ENCODE measurements at places on chromosomes 1 and 21.

- no peak for DNase-seq
These were observed 121.2 kb upstream of the TNR start for GRCh38 chr1:175864625-175865024.

DNA sequence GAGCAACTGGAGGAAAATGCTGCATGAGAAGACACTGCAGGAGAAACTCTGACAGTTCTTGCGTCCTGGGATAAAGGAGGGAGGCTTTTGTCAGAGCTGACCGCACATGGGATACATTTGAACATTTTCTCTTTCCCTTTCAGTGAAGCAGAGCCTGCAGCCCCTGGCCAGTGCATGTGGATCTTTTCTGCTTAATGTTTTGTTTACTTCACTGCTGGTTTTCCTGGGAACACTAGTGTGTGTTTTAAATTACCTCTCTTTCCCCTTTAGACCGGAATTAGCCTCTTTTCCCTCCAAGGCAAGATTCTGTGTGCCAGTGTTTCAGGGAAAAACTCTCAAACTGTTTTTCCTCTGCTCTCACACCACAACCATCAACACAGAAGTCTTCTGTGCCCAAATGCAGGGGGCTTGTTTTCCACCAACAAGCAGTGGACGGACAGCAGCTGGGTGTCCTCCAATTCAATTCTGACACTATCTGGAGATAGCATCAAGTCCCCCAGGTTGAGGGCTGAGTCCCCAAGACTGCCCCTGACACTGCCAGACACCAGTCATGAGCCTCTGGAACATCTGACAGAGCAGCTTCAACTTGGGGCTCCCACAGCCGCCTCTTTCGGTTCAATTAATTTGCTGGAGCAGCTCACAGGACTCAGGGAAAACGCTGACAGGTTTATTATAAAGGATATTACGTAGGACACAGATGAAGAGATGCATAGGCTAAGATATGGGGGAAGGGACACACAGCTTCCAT lies 136.2 kb downstream of the RHOU start:
- no peak for DNase-seq

- DNase-seq = no peak
These were observed 6.3 kb downstream of the CRCT1 start for GRCh38 chr1:152520561-152521090.

DNA sequence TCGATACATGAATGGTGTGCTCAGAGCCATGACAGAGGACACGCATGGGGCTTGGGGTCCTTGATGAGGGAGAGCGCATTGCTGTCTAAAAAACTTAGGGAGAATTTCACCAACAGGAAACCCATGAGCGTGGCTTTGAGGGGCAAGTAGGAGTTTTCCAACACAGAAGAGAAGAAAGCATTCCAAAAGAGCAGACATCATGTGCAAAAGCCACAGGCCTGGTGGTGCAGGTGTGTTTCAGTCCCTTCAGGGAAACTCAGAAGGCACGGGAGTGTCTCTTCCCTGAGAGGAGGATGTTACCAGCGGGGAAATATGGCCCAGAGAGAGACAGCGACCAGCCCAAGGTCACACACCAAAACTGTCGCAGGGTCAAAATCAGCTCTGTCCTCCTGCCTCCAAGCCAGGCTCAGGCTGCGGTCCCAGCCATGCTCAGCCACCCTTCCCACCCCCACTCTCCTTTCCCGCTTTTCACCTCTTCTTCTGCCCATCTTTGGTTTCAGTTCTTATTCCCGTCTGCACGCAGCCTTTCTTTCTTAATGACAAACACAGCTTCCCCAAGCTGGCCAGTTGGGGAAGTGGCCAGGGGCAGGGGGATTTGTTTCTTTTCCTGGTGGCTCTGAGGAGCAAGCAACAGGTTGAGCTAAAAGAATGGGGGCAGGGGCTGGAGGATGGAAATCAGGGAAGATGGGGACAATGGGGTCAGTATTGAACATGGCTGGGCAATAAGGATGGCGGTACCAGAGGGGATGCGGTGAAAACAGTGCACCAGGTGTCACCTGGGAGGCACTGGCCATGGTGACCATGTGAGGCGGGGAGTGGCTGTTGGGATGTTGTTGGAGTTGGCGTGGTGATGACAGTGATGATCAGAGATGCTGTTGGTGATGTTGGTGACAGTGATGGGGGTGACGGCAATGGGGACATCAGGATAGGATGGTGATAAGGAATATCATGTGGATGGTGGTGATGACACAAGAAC lies 10.3 kb downstream of the LAPTM5 start:
- no peak for DNase-seq

DNA sequence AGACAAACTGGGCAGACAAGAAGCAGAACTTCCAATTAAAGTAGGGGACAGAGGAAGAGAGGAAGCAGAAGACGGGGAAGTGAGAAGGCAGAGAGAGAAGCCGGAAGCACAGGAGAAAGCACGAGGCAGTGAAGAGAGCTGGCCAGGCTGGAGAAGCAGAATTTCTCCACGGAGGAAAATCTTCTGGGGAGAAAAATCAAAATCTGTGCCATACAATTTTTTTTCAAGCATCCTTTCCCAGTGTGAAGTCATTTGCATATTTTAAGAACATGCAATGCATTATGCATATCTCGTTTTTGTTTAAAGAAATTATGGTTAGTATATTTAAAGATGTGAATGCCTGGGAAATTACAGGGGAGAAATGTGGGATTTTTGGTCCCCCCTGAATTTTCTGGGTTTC lies 7.3 kb upstream of the CAMK2N1 start:
- no peak for DNase-seq

DNA sequence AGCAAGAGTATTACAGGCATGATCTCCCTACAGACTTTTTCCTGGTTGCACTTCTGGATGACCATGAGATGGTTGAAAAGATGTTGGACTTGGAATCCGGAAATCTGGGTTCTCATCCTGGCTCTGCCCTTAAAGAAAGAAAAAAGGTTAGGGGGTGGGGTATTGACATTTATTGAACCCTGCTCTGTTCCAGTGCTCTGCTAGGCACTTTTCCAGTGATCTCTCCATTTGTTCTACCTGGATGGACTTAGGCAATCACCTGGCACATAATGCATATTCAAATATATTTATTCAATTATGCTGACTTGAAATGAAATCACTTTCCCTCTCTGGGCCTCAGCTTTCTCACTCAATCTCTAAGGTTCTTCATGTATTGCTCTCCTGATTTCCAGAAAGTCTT lies 101.0 kb upstream of the NFIA start:
- no peak for DNase-seq

Data from GM12891 (cell line).